ENCODE measurements at places on chromosomes 2 and 18.

- DNase-seq, result no peak
Observed at GRCh38 chr2:215899141-215900074, 113.9 kb downstream of the MREG start.

DNA sequence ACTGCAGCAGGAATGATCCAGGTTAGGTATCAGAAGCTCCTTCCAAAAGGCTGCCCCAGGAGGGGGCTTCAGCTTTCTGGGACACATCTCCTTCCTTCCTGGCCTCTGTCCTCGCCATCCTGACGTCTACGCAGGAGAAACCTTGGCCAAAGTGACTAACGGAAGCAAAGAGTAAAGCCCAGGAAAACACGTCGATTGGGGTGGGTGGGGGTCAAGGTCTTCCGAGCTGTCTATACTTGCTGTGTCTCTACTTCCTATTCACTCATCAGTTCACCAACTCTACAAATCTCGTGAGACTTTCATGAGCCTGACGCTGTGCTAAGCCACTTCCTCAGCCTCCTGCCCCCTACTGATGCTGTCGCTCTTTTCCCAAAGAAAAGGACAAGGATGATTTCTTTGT is 212.6 kb downstream of the TNS1 start:
- no peak for DNase-seq

DNA sequence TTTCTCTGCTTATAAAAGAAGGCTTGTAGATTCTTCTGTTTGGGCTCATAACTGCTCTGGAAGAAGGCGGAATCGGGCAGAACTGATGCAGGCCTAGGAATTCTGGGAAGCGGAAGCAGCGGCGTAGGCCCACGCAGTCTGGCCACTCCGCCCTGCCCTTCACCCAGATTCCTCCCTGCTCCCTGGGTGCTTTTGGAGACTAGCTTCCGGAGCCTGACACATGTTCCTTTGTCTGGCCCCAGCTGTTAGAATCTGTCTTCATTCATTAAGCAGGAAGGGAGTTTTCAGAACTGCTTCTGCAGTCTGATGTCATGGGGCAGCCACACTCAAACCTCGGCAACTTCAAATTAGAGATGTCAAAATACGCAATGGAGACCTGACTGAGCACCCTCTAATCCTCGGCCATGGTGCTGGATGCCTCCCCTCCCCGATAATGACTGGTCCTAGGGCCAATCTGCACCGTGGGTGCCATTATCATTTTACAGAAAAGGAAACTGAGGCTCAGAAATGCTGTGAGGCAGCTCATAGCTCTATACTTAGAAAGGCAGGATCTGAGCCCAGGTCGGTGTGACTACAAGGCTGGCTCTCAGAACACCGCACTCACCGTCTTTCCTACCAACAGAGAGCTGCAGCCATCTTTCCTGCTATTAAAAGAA is 275.7 kb downstream of the MYCN start:
- DNase-seq, result no peak

- no peak for DNase-seq
Observed at GRCh38 chr18:55012008-55012407, 52.7 kb upstream of the CCDC68 start.

DNA sequence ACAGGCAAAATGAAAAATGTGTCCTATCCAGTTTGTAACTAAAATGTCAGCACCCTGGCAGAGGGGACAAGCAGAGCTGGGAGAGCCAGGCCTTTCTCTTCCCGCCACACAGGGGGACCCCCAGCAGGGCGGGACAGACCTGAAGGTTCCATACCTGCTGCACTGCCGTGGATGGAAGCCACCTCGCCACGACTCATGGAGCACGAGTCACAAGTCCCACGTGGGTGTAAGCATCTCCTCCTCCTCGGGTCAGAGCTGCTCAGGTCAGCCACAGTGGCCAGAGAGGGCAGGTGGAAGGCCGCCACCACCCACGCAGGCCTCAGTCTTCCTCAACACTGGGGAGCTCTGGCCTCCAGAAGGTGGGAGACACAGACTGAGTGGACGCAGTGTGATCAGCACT is 21.0 kb downstream of the C1QL2 start:
- no peak for DNase-seq

DNA sequence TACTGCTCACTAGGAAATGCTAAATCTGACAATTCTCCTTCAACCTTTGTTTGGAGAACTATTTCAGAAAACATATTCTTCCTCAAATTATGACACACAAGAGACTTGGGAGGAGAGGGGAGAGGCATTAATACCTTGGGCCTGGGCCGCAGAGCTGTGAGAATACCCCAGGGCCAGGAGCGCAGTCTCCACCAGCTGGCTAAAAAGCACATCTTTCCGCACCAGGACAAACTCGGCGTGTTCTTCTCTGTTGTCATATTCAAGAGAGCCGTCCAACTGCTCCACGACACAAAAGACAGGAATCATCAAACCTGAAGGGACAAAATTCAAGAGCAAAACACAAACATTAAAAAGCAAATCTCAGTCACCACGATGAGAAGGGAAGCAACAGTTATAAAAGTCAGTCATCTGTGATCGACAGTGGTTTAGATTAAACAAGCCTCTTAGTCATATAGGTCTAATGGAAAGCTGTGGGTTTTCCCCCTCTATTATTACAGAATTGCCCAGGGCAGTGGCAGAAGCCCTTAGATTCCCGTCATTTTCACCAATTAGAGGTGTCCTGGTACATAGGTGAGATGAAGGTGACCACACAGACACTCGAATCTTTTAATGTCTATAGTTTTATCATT is 24.4 kb downstream of the SATB2 start:
- no peak for DNase-seq

- no peak for DNase-seq
Observed at GRCh38 chr2:42071791-42072190, 24.0 kb downstream of the PKDCC start.

- no peak for DNase-seq
Observed at GRCh38 chr2:167928434-167928833, 319.0 kb downstream of the STK39 start.

GRCh38 chr2:239288951-239289511 is 111.8 kb downstream of the HDAC4 start:
- no peak for DNase-seq

- DNase-seq, result no peak
Observed at GRCh38 chr2:55415300-55415699, 4.4 kb downstream of the CCDC88A start.

- DNase-seq, result no peak
Observed at GRCh38 chr2:26462511-26463243, 15.2 kb downstream of the OTOF start.

GRCh38 chr2:234771980-234772732 is 179.7 kb upstream of the SH3BP4 start:
- no peak for DNase-seq

GRCh38 chr2:232523682-232524597 is 2.0 kb upstream of the CHRND start:
- DNase-seq, result no peak

GRCh38 chr2:62611854-62612253 is 93.7 kb upstream of the EHBP1 start:
- DNase-seq, result no peak

DNA sequence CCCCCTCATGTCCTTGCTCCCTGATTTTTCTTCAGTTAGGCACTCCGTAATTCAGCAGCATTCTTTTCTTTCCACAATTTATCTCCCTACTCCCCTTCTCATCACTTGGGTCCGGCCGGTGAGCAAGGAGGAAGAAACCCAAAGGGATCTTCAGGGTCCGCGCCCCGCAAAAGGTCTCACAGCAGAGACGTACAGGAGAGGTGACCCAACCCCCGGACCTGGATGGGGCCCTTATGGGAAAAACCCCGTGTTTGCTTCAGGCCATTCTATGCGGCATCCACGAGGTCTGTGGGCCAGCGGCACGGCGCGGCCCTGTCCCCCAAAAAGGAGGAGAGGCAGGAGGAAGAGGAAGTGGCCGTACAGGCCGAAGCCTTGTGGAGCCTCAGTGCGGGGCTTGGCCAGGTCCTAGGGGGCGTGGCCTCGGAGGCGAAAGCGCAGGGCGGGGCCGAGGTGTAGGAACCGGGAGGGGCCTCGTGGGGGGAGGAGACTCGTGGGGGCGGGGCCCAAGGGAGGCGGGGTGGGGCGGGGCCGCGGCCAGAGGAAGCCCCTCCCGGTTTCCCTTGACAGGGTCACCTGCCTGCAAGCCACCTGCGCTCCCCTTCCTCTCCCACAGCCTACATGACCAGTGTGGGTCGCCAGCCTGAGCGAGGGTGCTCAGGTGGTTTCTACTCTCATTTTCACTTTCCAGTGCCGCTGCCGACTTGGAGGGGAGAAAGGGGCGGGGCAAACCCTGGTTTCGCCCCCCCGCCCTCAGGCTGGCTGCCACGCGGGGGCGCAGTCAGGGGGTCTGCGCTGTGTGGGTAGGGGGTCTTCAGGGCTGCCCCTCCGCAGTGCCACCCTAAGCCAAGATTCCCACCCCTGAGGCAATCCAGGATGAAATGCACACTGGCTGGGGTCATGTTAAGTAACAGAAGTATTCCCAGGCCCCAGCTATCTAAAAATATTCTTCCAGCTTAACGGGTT is 156.4 kb upstream of the XPO1 start:
- DNase-seq, result peak; percentile 56

DNA sequence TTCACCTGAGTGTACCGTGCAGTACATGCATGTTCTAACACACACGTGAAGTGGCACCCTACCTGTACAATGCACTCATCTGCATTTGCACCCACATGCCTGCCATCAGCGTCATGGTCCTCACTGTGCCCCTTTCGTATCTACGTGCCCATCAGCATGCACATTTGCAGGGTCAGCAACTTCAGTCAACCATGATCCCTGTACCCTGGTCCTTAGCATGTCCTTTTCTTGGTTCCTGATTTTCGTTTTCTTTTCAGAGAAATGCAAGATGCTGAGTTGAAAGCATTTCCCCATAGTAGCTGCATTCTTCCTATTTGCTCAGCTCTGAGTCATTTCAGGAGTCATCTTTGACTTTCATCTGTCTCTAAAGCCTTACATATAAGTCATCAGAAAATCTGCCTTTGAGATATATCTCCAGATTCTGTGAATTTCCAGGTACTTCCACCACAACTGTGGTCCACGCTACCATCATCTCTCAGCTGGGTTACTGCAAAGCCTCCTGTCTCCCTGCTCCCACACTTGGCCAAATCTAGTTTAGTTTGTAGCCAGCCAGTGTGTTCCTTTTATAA is 14.7 kb upstream of the PUM2 start:
- no peak for DNase-seq

- no peak for DNase-seq
Observed at GRCh38 chr2:166297951-166298350, 77.8 kb downstream of the SCN9A start.

DNA sequence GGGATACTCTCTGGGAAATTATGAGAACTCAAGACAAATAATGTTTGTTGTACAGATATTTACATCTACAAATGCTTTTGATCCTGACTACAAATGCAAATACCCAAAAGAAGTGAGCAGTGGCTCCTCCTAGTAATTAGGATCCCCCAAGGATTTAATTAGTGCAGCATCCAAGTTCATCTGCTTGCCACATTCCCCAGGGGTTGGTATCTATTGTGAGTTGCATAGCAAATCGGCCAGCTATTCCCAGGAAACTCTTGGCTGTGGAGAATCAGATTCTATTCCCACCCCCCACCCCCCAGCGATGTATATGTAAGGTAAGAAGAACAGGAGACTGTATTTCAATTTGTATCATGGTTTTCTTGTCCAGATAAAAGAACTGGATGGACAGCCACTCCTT is 725.1 kb upstream of the CDH7 start:
- no peak for DNase-seq

GRCh38 chr2:15733867-15734673 is 142.4 kb downstream of the DDX1 start:
- DNase-seq, result no peak

GRCh38 chr2:181203412-181203811 is 223.0 kb downstream of the UBE2E3 start:
- no peak for DNase-seq

- no peak for DNase-seq
Observed at GRCh38 chr2:29405707-29406106, 290.5 kb downstream of the CLIP4 start.

- no peak for DNase-seq
Observed at GRCh38 chr2:240589375-240589774, 2.8 kb downstream of the CAPN10 start.

- DNase-seq, result no peak
Observed at GRCh38 chr2:233424154-233424951, 70.1 kb downstream of the DGKD start.

- no peak for DNase-seq
Observed at GRCh38 chr2:63903003-63903402, 61.3 kb downstream of the UGP2 start.

DNA sequence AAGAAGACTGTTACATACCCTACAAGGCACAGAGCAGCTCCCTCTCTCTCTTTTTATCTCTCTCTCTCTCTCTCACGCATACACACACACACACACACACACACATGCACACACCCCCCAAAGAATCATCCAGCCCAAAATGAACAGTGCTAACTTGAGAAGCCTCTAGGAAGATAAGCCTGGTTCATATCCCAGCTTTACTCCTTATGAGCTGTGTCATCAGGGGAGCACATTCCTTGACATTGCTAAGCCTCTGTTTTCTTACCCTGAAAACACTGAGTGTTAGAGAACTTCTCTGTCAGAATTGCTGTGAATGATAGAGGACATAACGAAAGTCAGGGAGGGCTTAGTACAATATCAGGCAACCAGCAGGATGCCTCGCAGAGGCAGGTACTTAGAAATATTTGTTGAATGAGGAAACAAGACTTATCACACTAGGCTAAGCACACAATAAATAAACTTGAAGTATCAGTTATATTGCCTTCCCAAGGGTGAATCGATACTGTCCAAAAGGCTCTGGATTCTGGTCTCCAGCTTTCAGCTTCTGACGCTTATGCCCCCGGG is 725.6 kb upstream of the ID2 start:
- no peak for DNase-seq

- no peak for DNase-seq
Observed at GRCh38 chr2:166410828-166411472, 35.2 kb upstream of the SCN9A start.

GRCh38 chr2:219285373-219285735 is 6.2 kb downstream of the DNAJB2 start:
- no peak for DNase-seq

- no peak for DNase-seq
Observed at GRCh38 chr2:202815548-202816360, 55.8 kb downstream of the ICA1L start.

DNA sequence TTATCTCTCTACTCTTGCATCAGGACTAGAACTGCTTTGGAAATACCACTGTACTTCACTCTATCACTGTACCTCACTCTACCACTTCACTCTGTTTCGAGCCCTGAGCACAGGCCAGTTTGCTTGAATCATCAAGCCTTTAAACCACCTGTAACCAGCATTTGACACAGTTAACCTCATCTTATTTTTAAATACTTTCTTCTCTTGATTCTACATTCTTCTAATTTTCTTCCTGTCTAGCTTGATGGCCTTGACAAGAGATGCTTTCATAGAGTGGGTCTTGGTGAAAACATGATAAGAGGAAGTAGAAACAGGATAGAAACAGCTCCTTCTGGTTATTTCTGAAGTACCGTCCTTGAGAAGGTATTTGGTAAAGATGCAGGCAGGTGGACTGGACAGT is 78.1 kb downstream of the SPIRE1 start:
- DNase-seq, result no peak

DNA sequence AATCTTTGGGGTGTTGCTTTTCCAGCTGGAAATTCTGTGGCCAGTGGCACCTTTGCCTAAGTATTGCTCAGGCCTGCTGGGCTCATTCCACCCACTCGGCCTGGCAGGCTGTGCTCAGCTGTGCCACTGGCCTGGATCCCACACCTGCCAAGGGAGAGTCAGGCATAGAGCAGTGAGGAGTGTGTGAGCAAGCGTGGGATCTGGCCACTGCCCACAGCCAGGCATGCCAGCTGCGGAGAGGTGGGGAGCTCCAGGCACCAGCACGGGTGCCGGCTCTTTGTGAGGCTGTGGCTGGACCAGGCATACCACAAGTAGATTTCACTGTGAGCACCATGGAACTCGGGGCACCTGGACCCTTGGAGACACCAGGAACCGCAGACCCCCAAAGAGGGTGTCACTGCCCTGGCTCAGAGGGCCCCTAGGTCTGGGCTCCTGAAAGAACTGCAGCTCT is 118.1 kb upstream of the MAP2 start:
- DNase-seq, result no peak
